ENCODE measurements at places on chromosomes 11 and 22.

GRCh38 chr11:71247551-71248250 lies 4.7 kb downstream of the SHANK2 start:
- no peak for DNase-seq

- DNase-seq, result no peak
These were observed 702.9 kb downstream of the DLG2 start for GRCh38 chr11:84924154-84924692.

- DNase-seq, result no peak
These were observed 24.1 kb upstream of the APOA1 start for GRCh38 chr11:116861539-116861938.

GRCh38 chr11:111416231-111416960 lies 37.3 kb upstream of the POU2AF1 start:
- DNase-seq, result no peak

GRCh38 chr11:11229647-11230046 lies 123.4 kb downstream of the CSNK2A3 start:
- DNase-seq, result no peak

- no peak for DNase-seq
These were observed 332.8 kb upstream of the PLET1 start for GRCh38 chr11:112593440-112593839.

GRCh38 chr11:8732324-8732670 lies 49.7 kb downstream of the RPL27A start:
- no peak for DNase-seq

GRCh38 chr11:41282395-41282794 lies 177.1 kb downstream of the LRRC4C start:
- no peak for DNase-seq

DNA sequence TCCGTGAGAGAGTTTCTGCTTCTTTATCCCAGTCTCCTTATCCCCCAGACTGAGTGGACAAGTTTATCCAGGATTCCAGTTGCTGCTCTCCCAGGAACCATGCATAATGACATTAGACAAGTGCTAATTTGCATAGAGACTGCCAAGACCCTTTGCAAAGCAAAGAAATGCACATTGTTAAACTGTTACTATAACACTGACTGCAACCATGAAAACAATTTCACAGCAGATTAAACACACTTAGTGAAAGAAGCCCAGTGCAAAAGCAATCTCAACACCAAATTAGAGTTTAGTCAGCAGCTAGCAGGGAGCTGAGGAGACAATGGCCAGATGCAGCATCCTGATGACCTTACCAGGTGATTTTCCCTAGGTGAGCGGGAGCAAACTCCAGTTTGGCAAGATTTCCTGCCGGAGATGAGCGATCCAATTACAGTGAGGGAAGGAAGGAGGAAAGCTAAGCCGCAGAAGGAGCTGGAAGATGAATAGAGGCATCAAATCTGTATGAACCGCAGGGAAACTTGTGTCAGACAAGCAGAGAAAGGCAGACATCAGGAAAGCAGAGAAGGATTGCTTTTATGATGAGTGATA lies 273.8 kb upstream of the B3GAT1 start:
- no peak for DNase-seq

- no peak for DNase-seq
These were observed 113.6 kb upstream of the SEZ6L start for GRCh38 chr22:26055693-26056092.

GRCh38 chr11:2870969-2871680 lies 14.4 kb downstream of the CDKN1C start:
- no peak for DNase-seq

DNA sequence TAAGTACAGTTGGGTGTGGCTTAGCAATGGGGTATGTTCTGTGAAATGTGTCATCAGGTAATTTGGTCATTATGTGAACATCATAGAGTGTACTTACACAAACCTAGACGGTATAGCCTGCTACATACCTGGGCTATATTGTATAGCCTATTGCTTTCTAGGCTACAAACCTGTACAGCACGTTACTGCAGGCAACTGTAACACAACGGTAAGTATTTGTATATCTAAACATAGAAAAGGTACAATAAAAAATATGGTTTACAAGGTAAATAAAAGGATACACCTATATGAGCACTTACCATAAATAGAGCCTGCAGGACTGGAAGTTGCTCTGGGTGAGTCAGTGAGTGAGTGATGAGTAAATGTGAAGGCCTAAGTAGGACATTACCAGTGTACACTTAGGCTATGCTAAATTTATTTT lies 73.1 kb upstream of the GDPD4 start:
- no peak for DNase-seq

GRCh38 chr11:117827521-117828511 lies 3.3 kb upstream of the FXYD2 start:
- no peak for DNase-seq

DNA sequence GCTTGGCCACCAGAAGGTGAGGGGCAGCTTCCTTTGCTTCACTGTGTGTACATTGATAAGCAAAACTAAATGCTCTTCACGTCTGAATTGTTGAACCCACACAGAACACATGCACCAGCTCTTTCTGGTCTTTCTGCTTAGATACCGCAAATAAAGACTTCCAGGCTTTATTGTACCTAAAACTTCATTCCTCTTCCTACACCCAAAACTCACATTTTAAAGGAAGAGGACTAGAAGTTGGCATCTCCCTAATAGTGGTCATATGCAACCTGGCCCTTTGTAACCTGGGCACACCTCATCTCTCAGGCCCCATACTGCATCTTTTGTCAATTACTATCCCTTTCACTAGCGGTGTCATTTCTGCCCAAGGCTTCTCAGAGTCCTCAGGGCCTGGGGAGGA lies 5.9 kb downstream of the SLC17A6 start:
- no peak for DNase-seq

DNA sequence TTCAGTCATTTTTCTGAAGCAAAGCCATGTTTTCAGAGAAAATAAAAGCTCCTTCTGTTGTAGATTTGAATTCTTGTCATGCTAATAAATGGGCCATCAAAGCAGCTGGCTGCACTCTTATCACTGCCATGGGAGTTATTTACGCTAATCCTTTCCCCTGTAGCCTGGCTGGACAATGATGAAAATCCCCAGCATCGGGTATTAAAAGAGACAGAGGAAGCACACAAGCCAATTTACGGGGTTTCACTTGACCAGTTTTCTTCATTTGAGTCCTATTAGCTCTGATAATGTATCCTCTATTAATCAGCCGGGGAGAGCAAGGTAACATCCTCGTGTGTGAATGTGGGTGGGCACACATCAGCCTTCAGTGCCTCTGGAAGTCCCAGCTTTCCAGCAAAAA lies 470.2 kb upstream of the API5 start:
- DNase-seq, result no peak

GRCh38 chr22:45343143-45343542 lies 33.4 kb downstream of the FAM118A start:
- DNase-seq, result no peak

DNA sequence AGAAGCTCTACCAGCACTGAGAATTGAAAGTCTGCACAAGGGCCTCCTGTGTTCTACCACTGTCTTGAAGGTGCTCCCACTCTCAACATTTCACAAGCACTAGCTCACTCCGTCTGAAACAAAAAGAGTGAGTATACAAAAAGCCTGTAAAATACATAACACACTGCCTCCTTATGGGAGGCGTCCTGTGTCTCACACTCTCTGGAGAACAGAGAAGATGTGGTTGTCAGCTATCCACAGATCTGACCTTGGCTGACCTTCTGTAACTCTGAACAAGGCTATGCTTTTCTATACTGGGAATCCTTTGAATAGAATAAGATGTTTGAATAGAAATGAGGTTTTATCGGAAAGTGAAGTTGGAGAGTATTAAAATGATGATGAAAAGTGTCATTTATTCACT lies 171.3 kb upstream of the TMEM45B start:
- no peak for DNase-seq

GRCh38 chr11:16402654-16403447 lies 46.5 kb upstream of the SOX6 start:
- no peak for DNase-seq

DNA sequence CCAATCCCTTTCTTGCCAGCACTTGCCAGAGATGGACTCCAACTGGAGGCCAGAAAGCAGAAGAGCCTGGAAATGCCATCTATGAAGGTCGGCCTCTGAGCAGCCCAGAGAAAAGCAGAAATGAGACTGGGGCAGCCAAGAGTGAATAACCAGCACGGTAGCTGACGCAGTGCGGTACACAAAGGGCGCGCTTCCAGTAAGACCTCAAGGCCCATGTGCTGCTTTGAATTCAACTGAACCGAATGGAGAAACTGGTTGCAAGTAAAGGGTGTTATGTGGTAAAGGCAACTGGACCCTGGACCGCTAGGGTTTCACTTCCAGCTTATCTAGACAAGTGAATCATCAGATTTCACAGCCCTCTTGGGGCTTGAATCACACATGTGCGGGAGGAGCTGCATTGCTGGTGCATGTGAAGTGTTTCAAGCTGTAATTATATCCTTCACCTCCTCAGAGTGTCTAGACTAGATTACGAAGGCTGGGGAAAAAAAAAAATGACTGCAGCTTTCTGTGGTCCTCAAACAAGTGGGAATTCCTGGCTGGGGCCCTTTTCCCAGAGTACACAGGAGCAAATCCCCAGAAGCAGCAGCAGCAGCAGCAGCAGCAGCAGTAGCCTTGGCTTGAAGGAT lies 128.9 kb downstream of the CCDC34 start:
- DNase-seq, result no peak

GRCh38 chr22:45270095-45271020 lies 14.4 kb upstream of the UPK3A start:
- DNase-seq, result no peak
